ENCODE measurements at places on chromosomes 1 and 21. TPM values are rescaled to one million over a fixed set of nuclear protein-coding genes. Genes with fewer than 3 reads are reported as not detected.

- no peak for DNase-seq
Observed at GRCh38 chr21:37550157-37550556, 183.6 kb downstream of the DYRK1A start.

GRCh38 chr1:10519016-10519417, 44.3 kb downstream of the PEX14 start:
- DNase-seq, result no peak

GRCh38 chr1:234610061-234610665, at the start of gene IRF2BP2:
TSS of gene IRF2BP2 (minus strand) at chr1:234610178. CDS start at chr1:234609494, 684 bp downstream.
- peak; percentile 81 for DNase-seq

- DNase-seq, result no peak
Observed at GRCh38 chr1:3120140-3120539, 51.1 kb downstream of the PRDM16 start.

DNA sequence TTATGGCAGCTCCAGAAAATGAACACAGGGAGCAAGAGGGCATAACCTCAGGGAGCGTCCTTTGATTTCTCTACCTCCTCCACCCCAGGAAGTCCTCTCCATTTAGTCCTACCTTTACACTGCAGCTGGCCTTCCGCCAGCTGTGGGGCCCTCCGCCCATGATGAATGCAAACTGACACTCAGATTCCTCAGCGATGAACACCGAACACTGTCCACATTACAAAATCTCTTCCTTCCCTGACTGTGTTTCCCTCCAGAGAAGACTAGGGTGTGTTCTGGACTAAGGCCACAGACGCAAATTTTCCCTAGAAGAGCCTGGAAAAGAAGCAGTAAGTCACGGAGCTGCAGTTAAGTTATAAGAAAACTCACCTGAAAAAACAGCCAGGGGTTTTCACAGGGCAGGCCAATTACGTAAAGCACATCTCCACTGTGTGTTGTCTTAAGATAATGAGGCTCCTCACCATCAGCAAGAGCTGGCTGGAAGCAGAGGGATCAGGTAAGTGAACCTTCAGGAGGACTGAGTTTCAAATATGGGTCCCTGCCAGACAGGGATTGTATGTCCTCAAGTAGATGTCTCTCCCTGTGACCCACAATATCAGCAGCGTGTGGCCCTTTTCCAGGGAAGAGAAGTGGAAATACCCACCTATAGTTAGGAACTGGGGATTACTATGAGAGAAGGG, 46.3 kb upstream of the ATP1B1 start:
- DNase-seq, result no peak

- DNase-seq, result no peak
Observed at GRCh38 chr1:51070640-51071039, 31.4 kb upstream of the C1orf185 start.

- DNase-seq, result no peak
Observed at GRCh38 chr1:84143796-84144565, at the start of gene PRKACB. TSS of gene PRKACB (plus strand) at chr1:84144271. CDS start at chr1:84144362, 91 bp downstream.

GRCh38 chr1:53547231-53547790, 88.1 kb downstream of the DMRTB1 start:
- DNase-seq, result peak; percentile 15

DNA sequence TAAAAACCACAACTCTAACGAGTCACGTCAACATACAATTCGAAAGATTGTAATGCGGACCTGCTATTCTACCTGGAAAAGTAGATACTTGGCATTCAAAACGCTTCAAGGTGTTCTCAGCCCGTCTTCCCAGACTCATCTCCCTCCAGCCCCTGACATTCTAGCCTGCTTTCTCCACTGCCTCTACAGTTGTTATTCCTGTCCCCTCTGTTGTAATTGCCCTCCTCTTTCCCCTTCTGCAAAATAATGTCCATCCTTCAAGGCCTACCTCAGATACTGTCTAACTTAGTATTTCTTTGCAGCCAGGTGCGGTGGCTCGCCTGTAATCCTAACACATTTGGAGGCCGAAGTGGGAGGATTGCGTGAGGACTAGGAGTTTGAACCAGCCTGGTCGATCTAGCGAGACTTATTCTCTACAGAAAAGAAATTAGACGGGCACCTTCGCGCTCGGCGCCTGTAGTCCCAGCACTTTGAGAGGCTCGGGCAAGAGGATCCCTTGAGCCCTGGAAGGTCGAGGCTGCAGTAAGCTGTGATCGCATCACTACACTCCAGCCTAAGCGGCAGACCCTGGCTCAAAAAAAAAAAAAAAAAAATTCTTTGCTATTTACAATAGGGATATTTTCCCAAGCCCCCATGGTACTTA, 756 bp upstream of the RBM34 start:
- no peak for DNase-seq

GRCh38 chr1:225822655-225823403, 12.9 kb downstream of the EPHX1 start:
- no peak for DNase-seq

GRCh38 chr1:169511316-169512005, 25.7 kb upstream of the SLC19A2 start:
- no peak for DNase-seq

DNA sequence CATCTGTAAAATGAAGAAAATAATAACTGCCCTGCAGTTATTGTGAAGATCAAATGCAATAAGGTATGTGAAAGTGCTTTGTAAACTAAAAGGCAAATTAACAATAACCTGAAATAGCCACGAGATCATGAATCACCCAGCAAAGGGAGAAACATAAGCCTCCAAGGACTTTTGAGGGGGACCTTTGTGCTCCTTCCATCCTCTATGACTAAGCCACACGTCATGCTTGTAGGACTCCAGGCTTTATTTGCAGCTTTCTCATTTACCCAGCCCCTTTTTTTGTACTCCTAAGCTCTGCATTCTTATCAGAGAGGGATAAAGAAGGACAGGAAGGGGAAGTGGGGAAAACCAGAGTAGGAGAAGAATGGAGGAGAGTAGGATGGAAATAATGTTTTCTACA, 115.1 kb downstream of the PROX1 start:
- no peak for DNase-seq

Gene S100A7A
- total RNA-seq, result not detected

Gene CAMK2N1
- total RNA-seq, result 17.0 TPM

Gene KCNK2
- 23.6 TPM for total RNA-seq

Gene TMEM9
- 104 TPM for total RNA-seq

Gene ZBTB8B
- total RNA-seq, result under 0.01 TPM

Gene EPHA2
- total RNA-seq, result 18.4 TPM

Gene GJB5
- total RNA-seq, result not detected

Gene C1orf141
- not detected for total RNA-seq
